ENCODE measurements at places on chromosomes 11 and 22.
A peak's percentile ranks its signal among the peaks of the same experiment; 100 is the strongest.

DNA sequence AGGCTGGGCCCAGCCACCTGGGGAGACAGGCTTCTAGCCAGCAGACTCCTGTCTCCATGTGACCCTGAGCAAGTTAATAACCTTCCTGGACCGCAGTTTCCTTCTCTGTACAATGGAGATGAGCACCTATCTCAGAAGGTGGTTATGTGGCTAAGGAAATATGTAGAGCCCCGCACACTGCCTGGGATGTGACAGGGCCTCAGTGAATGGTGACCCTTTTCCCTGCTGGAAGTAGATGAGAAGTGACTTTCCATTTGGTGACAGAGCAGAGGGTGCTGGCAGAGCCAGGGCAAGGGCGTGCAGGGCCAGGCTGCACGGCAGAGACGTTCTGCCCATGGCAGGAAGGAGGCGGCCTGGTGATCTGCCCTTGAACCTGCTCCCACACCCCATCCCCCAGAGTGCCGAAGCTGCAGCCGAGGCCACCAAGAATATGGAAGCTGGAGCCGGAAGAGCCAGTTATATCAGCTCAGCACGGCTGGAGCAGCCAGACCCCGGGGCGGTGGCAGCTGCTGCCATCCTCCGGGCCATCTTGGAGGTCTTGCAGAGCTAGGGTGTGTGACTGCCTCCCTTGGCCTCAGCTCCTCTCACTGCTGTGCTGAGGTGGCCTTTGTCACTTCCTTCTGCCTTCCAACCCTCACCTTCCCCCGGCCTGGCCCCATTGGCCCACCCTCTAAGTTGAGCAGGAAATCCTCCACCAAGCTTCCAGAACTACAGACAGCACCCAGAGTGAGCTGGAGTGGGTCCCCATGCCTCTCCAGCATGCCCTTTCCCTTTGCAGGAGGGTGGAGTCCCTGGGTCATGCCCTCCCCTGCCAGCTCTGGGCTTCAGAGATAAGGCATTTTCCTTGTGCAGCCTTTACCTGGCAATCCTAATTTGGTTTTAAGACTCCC, 13.2 kb downstream of the TKFC start:
- DNase-seq: no peak

GRCh38 chr11:33197915-33198727, 36.8 kb upstream of the CSTF3 start:
- DNase-seq: no peak

DNA sequence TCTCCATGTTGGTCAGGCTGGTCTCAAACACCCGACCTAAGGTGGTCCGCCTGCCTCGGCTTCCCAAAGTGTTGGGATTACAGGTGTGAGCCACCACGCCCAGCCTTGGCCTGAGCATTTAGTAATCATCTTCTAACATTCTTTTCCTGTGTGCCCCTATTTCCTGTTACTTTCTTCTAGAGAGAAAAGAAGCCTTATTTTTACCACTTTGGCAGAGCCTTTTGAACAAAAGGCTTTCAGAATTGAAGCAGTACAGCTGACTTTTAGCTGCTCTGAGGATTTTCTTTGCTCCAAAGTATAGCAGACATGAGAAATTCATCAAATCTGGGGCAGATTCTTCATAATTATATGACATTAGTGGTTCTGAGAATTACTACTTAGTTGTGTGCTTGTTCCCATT, 13.4 kb downstream of the MORC2 start:
- no peak for DNase-seq

DNA sequence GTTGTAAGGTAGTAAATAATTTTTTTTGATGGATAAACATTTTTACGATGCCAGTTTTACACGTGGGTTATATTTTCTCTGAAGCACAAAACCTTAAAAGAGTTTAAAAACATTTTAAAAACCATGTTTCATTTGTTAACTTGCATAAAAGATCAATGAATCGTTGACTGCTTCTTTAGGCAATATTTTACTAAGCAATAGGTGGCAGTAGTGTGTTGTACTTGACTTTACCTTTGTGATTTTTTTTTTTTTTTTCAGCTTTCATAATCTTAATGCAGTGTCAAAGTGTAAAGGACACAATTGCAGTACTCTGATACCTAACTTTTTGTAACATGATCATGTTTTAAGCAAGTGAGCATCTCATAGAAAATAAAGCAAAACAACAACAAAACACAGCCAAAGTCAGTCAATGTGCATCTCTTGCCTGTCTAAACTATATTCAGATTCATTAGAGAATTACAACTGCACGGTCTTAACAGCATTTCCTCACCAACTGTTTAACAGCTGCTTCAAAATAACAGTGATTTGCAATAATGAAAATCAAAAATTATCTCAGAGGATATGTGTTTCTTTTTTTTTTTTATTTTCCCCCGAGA, 27.7 kb downstream of the DNAJC24 start:
- peak; percentile 5 for DNase-seq

- DNase-seq: no peak
These were observed 613.5 kb downstream of the SOX6 start for GRCh38 chr11:15742626-15743519.

DNA sequence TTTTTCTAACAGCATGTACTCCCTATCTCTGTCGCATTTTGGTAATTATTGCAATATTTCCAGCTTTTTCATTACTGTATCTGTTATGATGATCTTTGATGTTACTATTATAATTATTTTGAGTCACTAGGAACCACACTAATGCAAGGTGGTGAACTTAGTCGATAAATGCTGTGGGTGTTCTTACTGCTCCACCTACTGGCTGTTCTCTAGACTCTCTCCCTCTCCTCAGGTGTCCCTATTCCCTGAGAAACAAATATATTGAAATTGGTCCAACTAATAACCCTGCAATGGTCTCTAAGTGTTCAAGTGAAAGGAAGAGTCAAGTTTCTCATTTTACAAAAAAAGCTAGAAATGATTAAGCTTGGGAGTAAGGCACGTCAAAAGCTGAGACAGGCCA, 10.5 kb downstream of the ARL14EP start:
- DNase-seq: no peak

DNA sequence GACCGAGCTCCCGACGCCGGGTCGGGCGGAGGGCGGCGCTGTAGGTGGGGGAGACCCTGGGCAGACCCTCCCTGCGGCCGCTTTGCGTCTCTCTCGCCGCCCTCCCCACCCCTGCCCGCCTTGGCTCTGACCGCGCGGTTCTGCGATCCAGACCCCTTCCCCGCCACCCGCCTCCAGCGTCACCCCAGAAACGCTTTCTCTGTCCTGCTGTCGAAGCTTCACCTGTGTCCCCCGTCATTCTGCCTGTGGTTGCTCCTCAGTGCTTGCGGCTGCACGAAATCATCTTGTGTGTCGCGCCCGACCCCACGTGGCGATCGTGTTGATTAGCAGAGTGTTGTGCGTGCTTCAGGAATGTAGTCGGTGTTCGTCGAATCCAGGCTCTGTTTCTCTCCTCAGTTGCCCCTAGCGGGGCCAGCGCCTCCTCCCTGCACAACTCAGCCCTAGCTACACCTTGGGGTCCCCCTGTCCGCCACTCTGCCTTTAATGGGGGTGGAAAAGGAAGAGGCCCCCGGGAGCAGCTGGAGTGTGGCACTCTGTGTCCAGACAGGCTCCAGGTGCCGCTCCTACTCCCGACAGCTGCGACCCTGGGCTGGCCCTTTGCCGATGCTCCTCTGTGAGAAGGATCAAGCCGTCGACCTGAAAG, 851 bp downstream of the PTDSS2 start:
- DNase-seq: peak; percentile 37

GRCh38 chr11:118911880-118912741, 13.6 kb downstream of the BCL9L start:
- DNase-seq: no peak

GRCh38 chr22:40703174-40703573, 23.9 kb downstream of the MCHR1 start:
- DNase-seq: no peak

- no peak for DNase-seq
These were observed 11.9 kb upstream of the PPFIBP2 start for GRCh38 chr11:7501894-7502293.

GRCh38 chr11:21511835-21512440, 680.9 kb upstream of the ANO5 start:
- peak; percentile 7 for DNase-seq

GRCh38 chr11:111934306-111934705, 2.8 kb upstream of the DIXDC1 start:
- DNase-seq: no peak

Data from KG1 (cell line).